ENCODE measurements at places on chromosomes 12 and 14.

DNA sequence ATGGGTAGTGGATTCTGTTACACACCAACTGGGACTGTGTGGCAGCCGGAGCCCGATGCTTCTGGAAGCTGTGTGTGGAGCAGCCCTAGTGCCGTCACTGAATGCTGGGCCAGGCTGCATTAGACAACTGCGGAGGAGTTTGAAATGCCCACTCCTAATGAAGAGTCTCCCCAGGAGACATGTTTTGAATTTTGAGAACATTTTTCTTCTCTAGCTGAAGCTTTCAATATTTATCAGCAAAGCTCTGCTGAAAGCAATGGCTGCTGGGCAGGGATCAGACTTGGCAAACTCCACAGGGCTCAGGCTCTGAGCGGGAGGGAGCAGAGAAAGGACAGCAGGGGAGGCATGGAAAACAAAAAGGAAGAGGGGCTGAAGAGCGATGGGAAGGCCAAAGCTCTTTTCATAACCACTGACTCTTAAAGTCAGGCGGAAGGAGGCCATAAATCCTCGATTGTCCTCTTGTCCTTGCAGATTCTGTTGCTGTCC, 189.1 kb downstream of the MON2 start:
- DNase-seq, result no peak

DNA sequence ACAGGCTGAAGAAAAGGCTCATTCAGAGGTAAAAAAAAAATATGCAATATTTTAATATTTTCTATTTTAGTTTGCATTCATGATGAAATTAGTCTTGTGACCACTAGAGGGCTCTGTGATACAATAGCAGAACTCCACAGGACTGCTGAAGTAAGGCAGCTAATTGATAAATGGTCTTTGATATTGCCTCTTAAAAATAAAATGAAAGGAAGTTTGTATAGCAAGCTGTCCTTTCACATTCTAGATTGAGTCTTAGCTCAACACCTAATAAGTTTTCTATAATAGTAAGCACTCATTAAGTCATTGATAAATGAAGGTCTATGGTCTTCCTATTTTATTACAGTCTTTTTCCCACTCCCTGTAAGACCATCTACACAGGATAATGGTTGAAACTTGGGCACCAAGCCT, 315.7 kb downstream of the NAV3 start:
- DNase-seq, result peak; percentile 17

DNA sequence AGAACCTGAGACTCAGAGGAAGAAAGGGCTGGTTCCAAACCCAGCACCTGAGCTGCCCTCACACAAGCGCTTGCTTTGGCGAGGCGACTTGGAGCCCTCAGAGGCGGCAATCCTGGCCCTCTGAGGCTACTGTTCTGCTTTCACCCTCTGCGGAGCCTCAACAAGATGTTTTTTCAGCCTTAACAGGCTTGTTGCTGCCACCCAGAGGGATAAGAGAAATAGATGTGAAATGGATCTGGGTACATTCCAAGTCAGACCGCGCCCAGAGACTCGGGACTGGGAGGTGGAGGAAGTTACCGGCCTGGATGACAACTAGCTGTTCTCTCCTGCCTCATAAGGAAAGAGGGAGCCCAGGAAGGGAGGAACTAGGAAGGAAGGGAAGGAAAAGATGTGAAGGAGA, 89.6 kb downstream of the TTC7B start:
- peak; percentile 24 for DNase-seq

DNA sequence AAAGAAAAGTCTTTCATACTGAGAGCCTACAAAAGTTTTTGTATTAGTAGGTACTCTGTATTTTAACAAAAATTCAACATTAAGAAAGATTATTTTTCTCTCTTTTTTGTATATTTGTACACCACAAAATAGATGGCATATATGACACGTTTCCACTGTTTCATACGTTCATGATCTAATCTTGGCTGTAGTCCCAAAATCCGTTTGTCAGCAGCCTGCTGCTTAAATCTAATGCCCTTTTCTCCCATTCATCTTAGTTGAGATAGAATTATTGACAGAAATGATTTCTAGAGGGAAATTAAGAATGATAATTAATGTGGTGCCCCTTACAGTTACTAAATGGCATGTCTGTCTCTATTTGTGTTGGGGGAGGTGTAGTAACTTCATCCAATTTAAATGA, 140.7 kb upstream of the NOVA1 start:
- no peak for DNase-seq

DNA sequence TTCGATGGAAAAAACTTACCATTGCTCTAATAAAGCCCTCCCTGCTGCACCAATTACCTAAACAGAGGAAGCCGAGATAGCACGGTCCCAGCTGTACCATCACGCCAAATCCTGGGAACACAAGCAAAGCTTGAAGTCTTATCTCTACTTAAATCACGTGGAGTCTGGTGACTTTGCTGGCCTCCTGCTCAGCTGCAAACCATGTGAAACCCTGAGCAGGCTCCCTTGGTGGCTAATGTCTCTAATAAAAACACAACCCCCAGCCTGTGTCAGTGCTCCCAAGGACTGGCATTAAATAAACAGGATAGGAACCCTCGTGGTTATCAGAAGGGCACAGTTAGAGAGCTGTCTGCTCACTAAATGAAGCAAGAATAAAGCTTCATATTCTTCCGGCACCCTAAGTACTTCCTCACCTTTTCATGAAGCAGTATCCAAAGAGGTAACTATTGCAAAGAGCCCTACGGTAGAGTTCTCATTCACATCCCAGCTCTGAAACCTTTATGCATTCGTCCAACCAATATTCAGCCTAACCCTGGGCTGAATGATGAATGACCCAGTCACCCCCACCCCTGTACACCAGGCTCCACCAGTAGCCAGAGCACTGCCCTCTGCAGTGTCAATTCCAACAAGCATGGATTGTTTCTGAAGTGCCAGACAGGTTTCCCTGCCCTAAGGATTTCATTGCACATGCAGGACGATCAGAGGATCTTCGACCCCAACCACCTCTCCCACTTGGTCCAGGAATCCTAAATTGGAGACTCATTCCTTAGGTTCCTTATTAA, 452.7 kb upstream of the TMPO start:
- DNase-seq, result no peak

- no peak for DNase-seq
Observed at GRCh38 chr12:94650143-94651056, at the start of gene TMCC3. TSS of gene TMCC3 (minus strand) at chr12:94650557. CDS start at chr12:94650430, 127 bp downstream.

GRCh38 chr12:129651951-129652350, 251.9 kb downstream of the TMEM132D start:
- DNase-seq, result no peak

DNA sequence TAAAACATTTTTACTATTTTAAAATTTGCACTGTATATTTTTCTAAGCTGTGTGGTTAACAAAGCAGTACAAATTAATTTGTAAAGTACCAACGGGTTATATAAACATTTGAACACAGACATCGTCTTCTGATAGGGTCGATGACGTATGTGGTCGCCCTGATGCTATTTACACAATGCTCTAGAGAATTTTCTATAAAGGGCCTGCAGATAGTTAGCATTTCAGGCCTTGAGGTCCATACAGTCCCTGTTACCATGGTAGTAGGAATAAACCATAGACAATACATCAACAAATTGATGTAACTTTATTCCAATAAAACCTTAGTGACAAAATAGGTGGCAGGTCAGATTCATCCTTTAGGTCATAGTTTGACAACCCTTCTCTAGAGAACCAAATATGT, 25.7 kb upstream of the PDZRN4 start:
- DNase-seq, result no peak

- DNase-seq, result no peak
Observed at GRCh38 chr14:92728759-92729364, 19.6 kb downstream of the LGMN start.

DNA sequence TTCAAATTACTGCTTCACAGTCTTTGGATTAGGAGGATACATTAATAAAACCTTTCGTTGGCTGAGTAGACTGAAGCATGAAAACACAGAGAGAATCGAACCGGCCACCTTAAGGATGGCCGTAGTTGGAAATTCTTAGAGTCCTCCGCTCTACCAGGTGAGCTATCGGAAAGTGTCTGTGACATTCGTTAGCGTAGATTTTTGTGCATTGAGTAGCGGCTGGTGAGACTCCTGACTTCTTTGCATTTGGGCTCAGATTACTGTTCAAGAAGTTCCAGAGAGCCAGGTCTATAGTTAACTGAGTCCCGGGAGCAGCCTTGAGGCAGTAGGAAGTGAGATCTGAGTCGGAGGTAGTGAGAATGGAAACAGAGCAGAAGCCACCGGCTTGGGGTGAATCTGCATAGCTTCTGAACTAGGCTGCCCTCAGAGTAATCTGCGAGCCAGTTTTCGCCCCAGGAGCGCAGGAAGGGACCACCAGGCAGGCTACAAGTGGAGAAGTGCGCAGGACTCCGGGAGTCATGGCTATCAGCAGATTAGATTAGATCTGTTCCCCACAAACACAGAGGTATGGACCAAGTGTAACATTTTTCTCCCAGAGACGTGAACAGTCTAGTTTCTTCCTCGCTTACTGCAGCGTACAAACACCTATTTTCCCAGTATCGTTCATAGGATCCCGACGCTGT, 11.0 kb downstream of the OR6S1 start:
- no peak for DNase-seq

GRCh38 chr14:69955855-69956845, 76.9 kb downstream of the SMOC1 start:
- no peak for DNase-seq

DNA sequence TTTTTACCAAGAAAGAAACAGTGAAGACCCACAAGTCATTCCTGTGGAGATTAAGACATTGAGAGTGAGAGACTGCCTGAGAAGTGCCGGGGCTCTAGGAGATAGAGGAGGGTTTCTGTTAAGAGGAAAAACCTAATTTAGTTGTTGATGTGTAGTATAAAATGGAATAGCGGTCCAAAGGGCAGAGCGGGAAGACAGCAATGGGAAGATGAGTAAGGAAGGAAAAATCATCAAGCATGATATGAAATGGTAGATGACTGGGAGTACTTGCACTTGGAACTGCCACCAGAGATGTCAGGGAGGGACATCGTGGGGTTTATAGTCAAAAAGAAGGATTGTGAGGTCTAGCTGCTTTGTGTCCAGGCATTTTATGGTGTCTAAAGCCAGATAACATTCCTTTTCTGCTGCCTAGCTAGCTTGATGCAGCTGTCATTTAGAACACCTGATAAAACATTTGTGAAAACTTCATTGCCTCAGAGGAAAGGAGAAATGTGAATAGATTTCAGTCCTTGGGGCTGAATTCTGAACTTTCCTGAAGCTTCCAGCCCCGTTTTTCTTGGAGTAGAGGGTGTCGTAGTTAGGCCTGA, 20.1 kb upstream of the PSEN1 start:
- DNase-seq, result no peak

DNA sequence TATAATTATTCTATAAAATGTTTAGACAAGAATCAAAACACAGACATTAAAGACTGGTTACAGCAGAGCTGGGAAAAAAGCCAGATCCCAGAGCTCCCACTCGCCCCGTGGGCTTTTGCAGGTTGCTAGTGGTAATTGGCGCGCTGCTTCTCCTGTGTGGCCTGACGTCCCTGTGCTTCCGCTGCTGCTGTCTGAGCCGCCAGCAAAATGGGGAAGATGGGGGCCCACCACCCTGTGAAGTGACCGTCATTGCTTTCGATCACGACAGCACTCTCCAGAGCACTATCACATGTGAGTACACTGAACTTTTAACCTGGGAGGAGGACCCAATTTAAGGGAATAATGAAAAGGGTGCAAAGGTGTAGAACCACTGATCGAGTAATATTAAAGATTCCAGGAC, 7.5 kb downstream of the TMEM52B start:
- DNase-seq, result no peak

DNA sequence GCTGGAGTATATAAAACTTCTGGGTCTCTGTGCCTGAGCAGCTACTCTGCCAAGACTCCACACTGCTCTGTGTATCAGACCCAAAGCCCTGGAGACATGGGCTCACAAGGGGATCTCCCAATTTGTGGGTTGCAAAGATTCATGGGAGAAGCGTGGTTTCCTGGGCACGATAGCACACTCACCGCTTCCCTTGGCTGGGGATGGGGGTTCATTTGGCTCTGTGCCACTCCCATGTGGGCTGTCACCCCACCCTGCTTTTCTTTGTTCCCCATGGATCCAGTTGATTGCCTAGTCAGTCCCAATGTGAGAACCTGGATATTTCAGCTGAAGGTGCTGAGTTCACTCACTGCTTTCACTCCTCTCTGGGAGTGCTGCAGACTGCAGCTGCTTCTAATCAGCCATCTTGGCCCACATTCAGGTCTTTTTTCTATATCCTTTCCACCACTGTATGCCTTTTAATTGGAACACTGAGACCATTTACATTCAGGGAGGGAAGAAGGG, 40.0 kb upstream of the PCNX4 start:
- no peak for DNase-seq

DNA sequence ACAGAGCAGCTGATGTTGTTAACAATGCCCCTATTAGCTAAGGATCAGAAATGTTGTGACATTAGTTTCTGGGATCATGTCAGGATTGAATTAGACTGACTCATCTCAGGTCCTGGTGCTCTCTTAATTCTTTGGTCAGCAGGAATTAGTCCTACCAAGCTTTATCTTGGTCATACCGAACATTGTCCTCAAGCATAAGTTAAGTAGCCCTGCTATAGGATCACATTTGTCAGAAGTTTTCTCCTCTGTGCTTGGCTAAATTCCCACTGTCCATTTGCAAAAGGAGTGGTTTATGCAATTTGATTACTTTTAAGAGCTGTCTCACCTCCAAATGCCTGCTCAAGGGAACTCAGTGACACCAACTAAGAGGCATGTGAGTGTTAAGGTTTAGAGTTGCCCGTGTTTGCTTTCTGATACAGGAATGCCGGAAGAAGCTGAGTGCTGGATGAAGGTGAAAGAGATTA, 48.4 kb upstream of the IFNG-AS1 start:
- no peak for DNase-seq

- DNase-seq, result no peak
Observed at GRCh38 chr12:7959701-7960121, 23.7 kb upstream of the SLC2A3 start.

- no peak for DNase-seq
Observed at GRCh38 chr12:77814386-77814785, 16.3 kb upstream of the NAV3 start.

DNA sequence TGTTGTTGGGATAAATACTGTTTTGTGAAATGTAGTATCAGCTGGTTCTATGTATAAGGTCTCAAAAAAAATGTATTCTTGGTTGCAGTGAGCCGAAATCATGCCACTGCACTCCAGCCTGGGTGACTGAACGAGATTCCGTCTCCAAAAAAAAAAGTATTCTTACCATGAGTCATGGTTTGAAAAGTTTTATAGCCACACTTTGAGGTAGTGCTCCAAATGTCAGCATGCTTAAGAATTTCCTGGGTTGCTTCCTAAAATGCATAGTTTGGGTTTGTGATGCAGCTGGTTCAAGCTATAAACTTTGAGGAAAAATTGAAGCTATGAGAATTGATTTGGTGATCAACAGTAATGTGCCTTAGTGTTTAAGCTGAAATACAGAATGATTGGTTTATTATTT, 48.0 kb downstream of the ETNK1 start:
- DNase-seq, result no peak

GRCh38 chr12:19539836-19540235, 100.5 kb downstream of the AEBP2 start:
- DNase-seq, result no peak
